NCI-H2081 (cell line): ENCODE measurements at places on chromosomes 11 and 22.

DNA sequence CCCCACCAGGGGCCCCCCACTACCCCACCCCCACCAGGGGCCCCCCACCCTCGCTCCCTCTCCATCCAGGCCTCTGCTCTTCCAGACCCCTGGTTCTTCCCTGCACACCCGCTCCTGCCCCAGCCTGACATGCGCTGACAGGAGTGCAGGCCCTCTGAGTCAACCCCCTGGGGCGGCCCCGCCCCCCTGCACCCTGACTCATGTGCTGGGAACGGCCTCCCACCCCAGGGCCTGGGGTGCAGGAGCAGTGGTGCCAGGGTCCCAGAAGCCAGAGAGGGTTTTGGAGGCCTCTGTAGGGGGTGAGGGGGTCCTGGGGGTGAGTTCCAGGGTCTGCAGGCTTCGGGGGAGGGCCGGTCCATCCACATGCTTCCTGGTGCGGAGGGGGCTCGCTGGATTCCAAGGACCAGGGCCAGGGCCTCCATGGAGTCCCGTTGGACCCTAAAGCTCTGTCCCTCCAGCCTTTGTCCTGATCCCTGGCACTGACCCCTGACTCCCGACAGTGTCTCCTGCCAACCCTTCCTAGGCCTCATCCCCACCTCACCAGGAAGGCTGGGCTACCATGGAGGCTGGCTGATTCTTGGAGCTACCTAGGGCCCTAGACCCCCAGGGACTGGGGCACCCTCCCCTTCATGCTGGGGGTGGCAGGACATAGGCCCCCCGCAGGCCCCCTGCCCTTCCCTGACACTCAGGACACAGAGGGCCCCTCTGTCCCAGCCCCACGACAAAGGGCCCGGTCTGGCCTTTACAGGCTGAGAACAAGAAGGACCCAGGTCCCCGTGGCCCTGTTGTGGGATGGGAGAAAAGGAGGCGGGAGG lies 583 bp upstream of the PKP3 start:
- DNase-seq = no peak

- DNase-seq = no peak
These were observed 3.5 kb downstream of the H19 start for GRCh38 chr11:1994121-1994520.

DNA sequence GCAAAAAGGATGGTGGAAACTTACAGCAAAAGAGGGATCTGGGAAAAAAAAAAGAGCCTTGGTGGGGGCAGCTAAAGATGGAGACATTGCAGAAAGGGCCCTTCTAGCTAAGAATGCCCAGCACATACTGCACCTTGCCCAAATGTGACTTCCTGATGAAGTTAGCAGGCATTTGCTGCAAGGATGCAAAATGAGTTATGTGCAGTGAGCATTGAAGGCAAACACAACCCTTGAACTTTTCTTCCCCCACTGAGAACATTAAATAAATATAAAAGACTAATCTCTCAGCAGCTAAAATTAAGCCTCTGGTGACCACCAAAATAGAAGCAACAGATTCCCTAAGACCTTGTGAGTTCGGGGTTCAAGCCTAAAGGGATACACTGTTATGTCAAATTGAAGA lies 129.9 kb downstream of the ARL14EP start:
- no peak for DNase-seq

GRCh38 chr22:50169774-50170341 lies 673 bp upstream of the PANX2 start:
- DNase-seq = peak; percentile 53

DNA sequence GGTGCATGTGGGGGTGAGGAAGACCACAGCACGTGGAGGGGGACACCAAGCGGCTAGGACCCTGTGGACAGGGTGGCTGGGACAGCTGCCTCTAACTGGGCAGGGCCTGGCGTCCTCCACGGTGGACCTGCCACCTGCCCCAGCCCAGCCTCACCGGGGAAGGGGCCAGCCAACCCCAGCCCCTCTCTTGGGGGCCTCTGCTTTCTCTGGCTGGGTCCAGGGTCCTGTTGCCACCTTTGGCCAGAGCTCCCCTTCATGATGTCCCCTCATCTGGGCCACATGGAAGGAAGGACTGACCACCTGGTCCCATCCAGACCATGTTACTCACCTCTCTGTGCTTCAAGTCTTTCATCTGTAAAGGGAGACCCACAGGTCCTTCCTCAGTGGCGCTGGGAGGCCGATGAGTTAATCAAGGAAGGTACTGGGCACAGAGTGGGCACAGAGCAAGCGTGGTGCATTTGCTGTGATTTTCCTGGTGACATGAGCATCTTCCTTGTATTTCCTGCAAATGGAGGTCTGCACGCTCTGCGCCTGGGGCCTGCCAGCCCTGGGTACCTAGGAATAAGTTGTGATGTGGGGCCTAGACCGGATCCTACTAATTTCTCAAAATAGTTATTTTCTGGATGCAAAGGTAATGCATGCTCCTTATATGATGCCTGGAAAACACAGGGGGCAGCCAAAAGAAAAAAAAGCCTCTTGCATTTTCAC lies 538.4 kb downstream of the TBC1D22A start:
- DNase-seq = no peak

DNA sequence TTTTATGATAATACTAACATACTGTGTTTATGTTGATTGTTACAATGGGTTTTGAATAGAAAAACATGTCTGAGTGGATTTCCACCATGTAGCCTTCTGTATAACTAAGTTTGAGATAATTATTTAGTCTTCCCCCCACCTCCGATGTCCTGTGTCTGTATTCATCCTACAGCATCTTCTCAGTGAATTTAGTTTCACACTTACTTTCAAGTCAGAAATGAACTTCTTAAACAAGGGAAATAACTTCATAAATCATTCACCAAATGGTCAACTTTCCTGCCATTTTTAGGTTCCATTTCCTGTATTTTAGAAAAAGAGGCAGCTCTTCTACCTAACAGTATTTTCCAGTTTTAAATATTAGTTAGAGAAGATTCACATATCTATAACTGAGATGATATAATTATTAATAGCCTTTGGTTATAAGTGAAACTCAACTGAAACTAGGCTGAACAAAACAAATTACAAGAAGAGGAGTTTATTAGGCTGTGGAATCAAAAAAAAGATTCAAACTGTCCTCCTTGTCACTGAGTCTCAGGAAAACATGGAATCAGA lies 3.5 kb downstream of the OR51B5 start:
- no peak for DNase-seq

DNA sequence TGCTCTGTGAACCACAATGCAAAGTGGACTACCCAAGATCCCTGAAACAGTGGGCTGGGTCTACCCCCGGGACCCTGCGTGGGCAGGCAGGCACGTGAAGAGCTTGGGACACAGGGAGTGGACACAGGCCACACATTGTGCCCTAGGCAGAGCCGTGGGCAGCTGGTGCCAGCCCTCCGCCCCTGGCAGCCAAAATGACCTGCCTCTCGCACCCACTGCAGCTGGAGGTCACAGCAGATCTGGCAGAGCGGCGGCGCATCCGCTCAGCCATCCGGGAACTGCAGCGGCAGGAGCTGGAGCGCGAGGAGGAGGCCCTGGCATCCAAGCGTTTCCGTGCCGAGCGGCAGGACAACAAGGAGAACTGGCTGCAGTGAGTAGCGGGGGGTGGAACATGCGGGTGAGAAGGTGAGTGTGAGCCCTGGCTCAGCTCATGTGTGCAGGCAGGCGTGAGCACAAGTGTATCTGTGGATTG lies 6.7 kb downstream of the SMTN start:
- no peak for DNase-seq

- no peak for DNase-seq
These were observed 74.7 kb downstream of the NARS2 start for GRCh38 chr11:78499971-78500370.

DNA sequence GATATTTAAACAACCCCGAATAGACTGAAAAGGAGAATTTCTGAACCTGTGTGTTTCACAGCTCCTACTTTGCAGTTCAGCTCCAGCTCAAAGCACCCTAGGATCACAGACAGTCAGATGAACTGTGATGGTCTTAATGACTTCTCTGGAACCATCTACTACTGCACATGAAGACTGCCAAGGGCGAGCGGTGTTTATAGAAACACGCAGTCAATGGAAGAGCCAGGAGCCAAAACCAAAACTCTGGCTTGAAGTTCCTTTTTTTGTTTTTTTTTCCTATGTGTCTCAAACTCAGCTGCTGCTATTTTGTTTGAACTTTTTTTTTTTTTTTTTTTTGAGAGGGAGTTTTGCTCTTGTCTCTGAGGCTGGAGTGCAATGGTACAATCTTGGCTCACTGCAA lies 382.6 kb upstream of the SYN3 start:
- DNase-seq = no peak

GRCh38 chr22:30043161-30043560 lies 37.1 kb upstream of the HORMAD2 start:
- DNase-seq = peak; percentile 43

- no peak for DNase-seq
These were observed 2.1 kb downstream of the MAPK8IP1 start for GRCh38 chr11:45887587-45887986.

DNA sequence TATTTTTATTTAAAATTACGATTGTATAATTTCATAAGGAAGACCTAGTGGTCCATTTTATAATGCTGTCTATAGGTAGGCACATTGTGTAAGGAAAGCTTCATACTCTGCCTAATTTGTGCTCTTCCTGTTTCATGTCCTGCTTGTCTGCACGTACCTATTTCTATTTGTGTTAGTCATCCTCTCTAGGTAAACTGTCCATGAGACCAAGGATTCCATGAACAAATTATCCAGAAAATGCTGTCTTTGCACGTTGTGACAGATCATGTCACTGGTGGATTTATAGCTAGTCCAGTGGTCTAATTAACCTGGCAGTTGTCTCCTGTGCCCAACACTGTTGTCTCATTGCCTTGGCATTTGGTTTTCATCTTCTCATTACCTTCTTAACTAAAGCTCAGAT lies 44.7 kb downstream of the DNAJC24 start:
- DNase-seq = no peak

- no peak for DNase-seq
These were observed 813.3 kb downstream of the OPCML start for GRCh38 chr11:132718711-132719671.
